ENCODE measurements at places on chromosomes 2 and 18.

GRCh38 chr2:143132355-143132754, 3.1 kb downstream of the ARHGAP15 start:
- peak; percentile 77 for DNase-seq

GRCh38 chr18:11091746-11092145, 57.6 kb downstream of the PIEZO2 start:
- DNase-seq: no peak

- DNase-seq: no peak
These were observed 59.9 kb upstream of the TGFA start for GRCh38 chr2:70613521-70613920.

GRCh38 chr2:210224591-210224940, 681 bp downstream of the ACADL start:
- DNase-seq: no peak

GRCh38 chr2:153558247-153558646, 79.7 kb upstream of the RPRM start:
- no peak for DNase-seq

- no peak for DNase-seq
These were observed 54.6 kb downstream of the ITGB6 start for GRCh38 chr2:160145471-160145870.

DNA sequence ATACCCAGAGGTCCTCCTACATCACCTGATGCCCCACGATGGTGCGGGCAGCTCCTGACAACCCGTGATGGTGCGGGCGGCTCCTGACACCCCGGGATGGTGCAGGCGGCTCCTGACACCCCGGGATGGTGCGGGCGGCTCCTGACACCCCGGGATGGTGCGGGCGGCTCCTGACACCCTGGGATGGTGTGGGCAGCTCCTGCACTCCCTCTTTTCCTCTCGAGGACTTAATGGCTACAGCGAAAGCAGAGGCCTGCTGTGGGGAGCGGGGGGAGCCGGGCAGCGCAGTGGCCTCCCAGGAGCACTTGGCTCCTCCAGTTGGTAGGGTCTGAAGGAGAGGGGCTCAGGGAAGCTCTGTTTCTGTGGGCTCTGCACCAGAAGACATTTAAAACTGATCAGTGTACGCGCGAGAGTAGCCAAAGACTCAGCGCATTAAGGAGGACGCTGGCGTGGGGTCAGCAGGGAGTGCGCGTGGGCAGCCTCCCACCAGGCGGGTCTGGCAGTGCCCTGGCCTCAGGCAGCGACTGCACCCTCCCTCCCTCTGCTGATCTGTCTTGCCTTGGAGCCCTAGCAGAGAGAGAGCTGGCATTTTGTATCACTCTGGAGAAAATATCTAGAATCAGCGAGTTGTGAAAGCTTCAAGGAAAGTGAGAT, 464.5 kb upstream of the MYT1L start:
- no peak for DNase-seq

- peak; percentile 54 for DNase-seq
These were observed 1.3 kb downstream of the MYL12B start for GRCh38 chr18:3263132-3263700.

- DNase-seq: no peak
These were observed 219.2 kb downstream of the MC4R start for GRCh38 chr18:60153376-60153775.

GRCh38 chr2:30472326-30472725, 25.3 kb downstream of the LCLAT1 start:
- peak; percentile 89 for DNase-seq

DNA sequence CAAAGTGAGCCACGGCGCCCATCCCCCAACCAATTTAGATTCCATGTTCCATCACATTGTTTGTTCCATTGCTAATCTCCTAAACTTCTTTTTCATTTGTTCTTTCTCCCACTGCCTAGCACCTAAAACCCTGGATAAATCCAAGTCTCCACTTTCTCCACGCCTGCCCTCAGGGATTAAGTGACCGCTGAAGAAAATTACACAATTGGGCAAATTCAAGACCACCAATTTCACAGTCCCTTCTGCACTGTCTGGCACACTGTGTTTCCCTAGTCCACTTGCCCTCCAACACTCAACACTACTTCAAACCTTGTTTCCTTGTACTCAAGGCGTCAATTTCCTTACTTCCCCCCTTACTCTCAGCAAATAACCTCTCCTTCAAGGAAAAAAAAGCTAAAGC, 5.1 kb upstream of the UBXN4 start:
- DNase-seq: no peak

DNA sequence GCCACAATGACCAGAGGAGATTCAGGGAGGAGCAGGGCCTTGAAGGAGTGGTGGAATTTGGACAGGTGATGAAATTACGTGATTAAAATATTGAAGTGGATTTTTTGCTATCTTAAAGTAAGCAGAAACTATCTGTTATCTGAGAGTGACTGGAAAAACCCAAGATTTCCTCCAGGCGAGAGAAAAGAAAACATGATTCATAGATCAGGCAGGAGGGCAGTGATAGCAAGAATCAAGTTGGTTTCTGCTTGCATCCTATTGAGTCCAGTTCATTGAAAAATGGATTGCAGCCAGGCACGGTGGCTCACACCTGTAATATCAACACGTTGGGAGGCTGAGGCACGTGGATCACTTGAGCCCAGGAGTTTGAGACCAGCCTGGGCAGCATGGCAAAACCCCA, 127.8 kb downstream of the NXPH2 start:
- no peak for DNase-seq

GRCh38 chr2:186060744-186061440, 322.3 kb downstream of the FSIP2 start:
- DNase-seq: no peak

- DNase-seq: no peak
These were observed 182.6 kb upstream of the PKDCC start for GRCh38 chr2:41865263-41865662.

- DNase-seq: no peak
These were observed 154.1 kb upstream of the RBBP8 start for GRCh38 chr18:22778996-22779395.

DNA sequence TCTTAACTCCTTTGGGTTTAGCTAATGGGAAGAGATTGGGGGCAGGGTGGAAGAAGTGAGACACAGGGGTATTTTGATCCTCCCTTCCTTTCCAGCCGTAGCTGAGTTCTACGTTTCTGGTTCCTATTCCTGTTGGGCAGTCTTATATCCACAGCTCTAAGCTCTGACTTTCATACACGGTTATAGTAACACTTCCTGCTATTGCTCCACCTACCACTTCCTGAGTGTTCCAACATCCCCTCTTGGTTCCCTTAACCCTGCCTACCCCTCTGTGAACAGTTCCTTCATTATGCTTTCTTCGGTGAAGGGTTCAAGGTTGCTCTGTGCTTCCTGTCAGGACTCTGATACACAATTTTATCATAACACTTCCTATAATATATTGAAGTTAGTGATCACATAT, 205.1 kb downstream of the DNAH7 start:
- no peak for DNase-seq

- DNase-seq: peak; percentile 12
These were observed 74.5 kb downstream of the MDH1 start for GRCh38 chr2:63663013-63663864.

DNA sequence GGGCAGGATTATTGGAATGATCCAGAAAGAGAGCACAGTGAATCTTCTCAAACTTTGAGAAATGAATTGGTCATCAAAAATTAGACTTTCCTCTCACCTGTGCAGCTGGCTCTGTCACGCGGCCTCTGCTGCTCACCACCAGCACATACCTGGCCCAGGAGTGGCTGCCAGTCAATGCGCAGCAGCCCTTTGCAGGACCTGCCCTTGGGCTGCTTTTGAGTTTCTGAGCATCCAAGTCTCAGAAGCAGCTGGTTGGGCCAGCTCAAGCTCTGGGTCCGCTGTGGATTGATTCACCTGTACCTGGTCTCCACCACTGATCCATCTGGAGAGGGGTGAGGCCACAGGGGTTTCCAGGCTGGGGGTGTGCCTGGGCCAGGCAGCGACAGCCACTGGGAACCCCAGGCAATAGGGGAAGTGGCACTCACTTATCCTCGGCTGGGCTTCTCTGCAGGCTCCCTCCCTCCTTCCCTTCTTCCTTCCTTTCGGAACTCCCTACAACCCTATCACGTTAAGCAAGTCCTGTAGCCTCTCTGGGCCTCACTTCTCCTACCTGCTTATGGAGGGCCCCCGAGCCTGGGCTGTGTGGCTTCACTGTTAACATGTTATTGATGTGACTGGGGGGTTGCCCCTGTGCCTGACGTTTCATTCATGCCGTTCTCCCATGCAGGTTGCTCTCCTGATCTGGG, 48.1 kb downstream of the SH3BP4 start:
- no peak for DNase-seq

DNA sequence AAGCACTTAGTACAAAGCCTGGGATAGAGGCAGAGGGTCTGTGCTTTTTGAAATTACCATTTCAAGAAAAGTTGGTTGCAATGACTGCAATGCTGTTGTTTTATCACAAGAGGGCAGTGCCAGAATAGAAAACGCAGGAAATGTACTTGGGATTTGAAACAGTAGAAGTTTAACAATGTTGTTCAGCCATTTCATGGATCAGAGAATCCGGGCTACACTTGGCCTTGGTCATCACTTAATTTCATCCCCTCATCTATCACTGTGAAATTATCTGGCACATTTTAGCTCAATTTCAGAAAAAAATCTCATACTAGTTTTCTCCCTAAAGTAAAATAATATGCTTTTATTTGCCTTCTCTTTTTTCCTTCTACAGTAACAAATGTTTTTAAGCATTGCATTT, 70.8 kb downstream of the RAPGEF4 start:
- DNase-seq: peak; percentile 55

- no peak for DNase-seq
These were observed 44.1 kb upstream of the MEIS1 start for GRCh38 chr2:66390811-66391210.

Data from OCI-M1 (cell line).